Hematopoietic multipotent progenitor cell treated with erythropoietin and hydrocortisone succinate and interleukin-3 and kit ligand, for 17 days (in vitro differentiated cells): ENCODE measurements at places on chromosomes 7 and 10.
A peak's percentile ranks its signal among the peaks of the same experiment; 100 is the strongest.

DNA sequence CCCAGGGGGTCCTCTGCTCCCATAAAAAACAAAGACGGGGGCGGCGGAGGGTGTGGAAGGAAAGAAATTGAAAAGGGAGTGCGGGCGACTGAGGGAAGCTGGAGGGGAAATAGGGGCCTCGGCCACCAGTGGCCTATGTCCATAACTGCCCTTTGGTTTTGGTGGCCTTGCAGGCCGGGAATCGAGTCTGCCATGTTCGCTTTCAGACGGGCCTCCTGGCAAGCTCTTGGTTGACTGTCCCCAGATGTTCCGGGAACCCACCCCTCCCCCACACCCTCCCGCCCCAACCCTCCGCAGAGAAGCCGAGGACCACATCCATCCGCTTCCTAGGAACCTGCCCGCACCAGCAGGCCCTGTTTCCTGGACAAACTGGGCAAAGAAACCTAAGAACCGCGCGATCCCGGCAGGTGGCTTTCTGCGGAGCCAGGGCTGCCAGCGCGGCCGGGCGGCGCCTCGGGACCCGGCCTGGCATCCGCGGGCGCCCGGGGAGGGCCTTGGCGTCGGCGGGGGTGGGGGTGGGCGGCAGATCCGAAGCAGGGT, 20.0 kb upstream of the GATA3 start:
- DNase-seq, result no peak

DNA sequence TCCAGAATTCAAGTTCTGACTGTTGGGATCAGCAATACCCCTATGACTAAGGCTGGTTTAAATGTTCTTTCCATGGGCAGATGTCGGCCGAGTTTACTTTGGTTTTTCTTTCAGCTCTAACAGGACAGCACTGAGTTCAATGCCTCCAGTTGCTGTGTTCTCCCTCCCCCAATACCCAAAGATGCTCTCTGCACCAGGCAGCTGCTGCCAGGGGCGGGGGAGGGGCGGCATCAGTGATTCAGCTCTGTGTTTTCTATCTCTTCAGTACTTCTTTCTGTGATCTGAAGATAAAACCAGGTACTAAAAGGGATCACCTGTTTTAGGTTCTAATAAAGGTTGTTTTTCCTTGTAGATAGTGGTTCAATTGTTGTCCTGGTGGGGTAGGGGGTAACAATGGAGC, 576.7 kb upstream of the POT1 start:
- DNase-seq, result no peak

DNA sequence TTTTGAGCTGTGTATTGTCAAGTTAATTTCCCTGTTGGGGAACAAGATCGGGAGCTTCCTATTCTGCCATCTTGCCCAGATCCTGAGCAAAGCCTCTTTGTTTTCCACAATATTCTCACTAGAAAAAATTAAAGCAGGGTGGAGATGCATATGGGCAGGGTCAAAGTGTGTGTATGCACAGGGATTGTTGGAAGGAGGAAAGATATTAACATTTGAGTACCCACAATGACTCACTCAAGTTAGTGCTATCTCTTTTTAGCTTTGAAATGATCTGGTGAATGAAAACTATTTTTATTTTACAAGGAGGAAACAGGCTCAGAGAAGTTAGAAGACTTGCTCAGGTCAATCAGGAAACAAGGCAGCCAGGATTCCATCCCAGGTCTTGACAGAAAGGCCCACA, 6.7 kb upstream of the BTBD16 start:
- DNase-seq, result no peak

DNA sequence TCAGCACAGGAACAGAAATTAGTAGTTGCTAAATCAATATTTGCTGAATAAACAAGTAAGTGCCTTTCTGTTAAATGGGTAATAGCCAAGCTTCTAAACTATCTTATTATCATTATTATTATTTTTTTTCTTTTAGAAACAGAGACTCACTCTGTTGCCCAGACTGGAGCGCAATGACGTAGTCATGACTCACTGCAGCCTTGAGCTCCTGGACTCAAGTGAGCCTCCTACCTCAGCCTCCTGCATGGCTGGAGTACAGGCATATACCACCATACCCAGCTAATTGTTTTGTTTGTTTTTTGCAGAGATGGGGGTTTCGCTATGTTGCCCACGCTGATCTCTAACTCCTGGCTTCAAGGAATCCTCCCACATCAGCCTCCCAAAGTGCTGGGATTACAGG, 12.3 kb upstream of the ELN start:
- no peak for DNase-seq

DNA sequence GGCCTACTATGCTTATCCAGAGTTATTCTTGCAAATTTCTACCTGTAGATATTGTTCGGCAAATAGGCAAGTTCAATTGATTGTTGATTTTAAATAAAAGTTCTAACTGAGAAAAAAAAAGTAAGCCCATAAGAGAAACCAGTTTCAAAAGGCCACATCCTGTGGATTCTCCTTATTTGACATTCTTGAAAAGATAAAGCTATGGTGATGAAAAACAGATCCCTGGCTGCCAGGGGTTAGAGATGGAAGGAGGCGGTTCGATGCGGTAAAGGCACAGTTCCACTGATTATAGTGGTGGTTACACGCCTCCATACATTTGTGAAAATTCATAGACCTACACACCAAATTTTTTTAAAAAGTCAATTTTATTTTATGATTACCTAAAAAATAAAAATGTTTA, 347.8 kb downstream of the KCNMA1 start:
- DNase-seq, result no peak

DNA sequence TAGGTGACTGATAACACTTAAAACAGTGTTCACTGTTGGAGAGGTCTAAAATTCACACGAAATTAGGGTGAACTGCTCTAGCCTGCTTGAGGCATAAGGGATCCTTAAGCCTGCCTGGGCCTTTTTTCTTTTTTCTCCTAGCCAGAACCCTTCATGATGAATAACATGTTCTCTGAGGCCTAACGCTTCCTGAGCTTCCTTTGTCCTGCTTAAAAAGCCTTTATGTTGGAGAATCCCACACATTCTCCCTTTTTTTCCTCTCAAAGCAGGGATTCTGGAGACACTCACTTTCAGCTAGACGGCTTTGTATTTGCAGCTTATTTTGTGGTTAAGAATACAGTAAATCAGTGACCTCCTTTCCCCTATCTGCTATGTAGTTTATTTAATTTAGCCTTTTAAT, 354.7 kb upstream of the PHF14 start:
- no peak for DNase-seq

GRCh38 chr7:7529328-7529727, 6.3 kb downstream of the COL28A1 start:
- DNase-seq, result no peak

GRCh38 chr7:140653319-140654108, 12.9 kb upstream of the DENND2A start:
- DNase-seq, result peak; percentile 80

DNA sequence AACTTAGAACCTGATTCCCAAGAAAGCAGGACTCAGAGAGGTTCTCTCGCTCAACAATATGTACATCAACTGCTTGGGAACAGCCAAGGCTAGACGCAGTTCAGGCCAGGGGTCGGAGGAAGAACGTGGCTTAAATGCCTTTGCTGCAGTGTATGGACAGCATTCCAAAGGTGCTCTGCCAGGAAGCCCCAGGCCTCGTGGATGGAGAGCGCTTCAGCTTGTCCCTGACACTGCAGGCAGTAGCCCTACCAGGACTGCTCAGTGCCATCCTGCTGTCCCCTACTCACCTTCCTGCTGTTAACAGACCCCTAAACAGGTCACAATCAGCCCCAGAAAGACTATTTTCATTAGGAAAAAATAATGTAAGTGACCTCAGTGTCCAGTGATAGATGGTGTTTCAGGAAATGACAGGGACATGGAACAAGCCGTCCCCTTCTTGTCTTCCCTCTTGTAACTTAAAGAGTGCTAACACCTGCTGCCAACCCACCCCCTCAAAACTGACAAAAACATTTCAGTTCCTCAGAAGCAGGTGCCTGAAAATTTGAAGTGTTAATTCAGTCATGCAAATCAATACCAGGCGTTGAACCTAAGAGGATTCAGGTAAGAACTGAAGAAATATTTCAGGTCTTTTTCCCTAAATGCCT, 16.5 kb downstream of the CREB3L2 start:
- DNase-seq, result no peak
